ENCODE measurements at places on chromosomes 4 and X. TPM values are rescaled to one million over a fixed set of nuclear protein-coding genes. Genes with fewer than 3 reads are reported as not detected.

DNA sequence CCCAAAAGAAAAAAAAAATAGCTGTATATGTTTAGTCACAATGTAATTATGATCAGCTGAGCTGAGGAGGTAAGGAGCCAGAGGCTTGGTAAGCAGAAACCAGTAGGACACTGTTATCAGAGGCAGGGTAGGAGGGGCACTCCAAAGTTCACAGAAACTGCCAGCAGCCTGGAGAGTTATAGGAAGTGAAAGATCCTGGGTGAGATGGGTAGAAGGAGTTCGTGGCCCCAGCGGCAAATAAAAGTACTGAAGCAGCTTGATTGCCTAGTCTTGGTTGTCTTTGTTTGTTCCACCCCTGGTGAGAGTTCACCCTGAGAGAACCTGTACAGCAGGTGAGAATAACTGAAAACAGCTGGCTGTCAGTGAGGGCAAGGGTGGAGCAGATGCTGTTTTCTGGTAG lies 340.8 kb downstream of the ADGRL3 start:
- DNase-seq, result no peak

- DNase-seq, result no peak
Observed at GRCh38 chrX:106987488-106987887, 12.5 kb downstream of the MORC4 start.

DNA sequence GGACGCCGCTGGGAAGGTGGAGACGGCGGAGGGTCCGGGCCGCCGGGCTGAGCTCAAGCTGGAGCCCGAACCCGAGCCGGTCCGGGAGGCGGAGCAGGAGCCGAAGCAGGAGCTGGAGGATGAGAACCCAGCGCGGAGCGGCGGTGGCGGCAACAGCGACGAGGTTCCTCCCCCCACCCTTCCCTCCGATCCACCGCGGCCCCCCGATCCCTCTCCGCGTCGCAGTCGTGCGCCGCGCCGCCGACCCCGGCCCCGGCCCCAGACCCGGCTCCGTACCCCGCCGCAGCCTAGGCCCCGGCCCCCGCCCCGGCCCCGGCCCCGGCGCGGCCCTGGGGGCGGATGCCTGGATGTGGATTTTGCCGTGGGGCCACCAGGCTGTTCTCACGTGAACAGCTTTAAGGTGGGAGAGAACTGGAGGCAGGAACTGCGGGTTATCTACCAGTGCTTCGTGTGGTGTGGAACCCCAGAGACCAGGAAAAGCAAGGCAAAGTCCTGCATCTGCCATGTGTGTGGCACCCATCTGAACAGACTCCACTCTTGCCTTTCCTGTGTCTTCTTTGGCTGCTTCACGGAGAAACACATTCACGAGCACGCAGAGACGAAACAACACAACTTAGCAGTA lies 483 bp downstream of the USP27X start:
- DNase-seq, result no peak

DNA sequence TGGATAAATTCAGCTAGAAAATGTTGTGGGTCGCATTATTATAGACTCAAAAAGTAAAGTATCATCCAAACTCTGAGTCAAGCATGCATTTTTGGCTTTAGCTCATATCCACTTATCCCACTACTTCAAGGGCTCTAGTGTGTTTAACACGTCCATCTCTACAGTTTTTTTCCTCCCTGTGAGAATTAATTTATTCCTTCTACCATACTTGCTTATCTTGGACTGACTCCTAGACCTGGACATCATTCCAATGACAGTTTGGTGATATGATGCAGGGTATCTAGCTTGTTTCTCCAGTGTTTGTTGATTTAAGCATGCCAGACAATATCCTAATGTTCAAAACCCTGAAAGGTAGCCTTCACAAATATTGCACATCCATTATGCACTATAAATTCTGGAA lies 1037.1 kb upstream of the INTU start:
- DNase-seq, result no peak

Gene STK32B
- 57.5 TPM for total RNA-seq

Data from frontal cortex (tissue), 4 donors.